ENCODE measurements at places on chromosomes 4 and X. TPM values are rescaled to one million over a fixed set of nuclear protein-coding genes. Genes with fewer than 3 reads are reported as not detected.

GRCh38 chr4:152029631-152030030 is 268.8 kb upstream of the GATB start:
- H3K4me3 ChIP-seq = no peak overlapping the region
- no peaks in the 10 kb centered on the region for H3K4me1 ChIP-seq
- no peaks in the 10 kb centered on the region for H3K36me3 ChIP-seq
- no peak for DNase-seq
- no peaks in the 10 kb centered on the region for H3K27me3 ChIP-seq

- no peak overlapping the region for H3K27ac ChIP-seq
- no peaks in the 10 kb centered on the region for H3K4me1 ChIP-seq
- peaks cover 6% of the 10 kb centered on the region for H3K36me3 ChIP-seq
- H3K27me3 ChIP-seq = no peaks in the 10 kb centered on the region
- no peak overlapping the region for H3K4me3 ChIP-seq
Observed at GRCh38 chrX:56385336-56385735, 153.2 kb downstream of the KLF8 start.

DNA sequence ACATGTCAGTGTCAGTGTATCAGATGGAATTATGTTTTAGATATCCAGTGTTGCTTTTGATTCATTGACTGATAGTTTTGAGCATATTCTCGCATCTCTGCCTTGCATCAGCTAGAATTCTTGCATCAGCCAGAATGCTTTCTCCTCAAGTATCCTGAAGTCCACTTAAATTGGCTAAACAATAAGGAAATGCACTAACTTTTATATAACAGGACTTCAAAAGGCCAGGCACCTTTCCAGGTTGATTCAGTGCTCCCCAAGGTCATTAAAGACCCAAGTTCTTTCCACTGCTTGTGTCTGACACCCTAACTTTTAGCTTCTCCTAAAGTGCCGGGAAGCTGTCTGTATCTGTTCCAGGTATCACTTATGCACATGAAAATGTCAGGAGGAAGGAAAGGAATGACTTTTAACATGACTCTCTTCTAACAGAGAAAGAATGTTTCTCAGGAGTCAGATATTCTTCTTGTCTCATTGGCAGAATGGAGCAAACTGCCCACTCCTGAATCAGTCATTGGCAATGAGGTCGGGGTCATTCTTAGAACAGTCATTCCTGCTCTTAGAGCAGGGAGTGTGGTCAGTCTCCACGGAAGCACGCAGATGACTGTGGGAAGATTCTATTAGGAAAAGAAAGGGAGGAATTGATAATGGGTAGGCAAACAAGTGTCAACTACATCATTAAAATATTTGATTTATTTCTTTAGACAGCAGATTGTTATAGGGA is 92.9 kb upstream of the TLL1 start:
- H3K4me1 ChIP-seq = 0 out of 2 replicates have a peak, but pooled peaks cover 2% of the 10 kb centered on the region
- no peak overlapping the region for H3K27ac ChIP-seq
- no peaks in the 10 kb centered on the region for H3K27me3 ChIP-seq

GRCh38 chr4:153448003-153448731 is 18.0 kb upstream of the TMEM131L start:
- H3K4me3 ChIP-seq = no peak overlapping the region
- no peaks in the 10 kb centered on the region for H3K27me3 ChIP-seq
- DNase-seq = no peak
- no peaks in the 10 kb centered on the region for H3K36me3 ChIP-seq
- H3K27ac ChIP-seq = no peak overlapping the region
- no peaks in the 10 kb centered on the region for H3K4me1 ChIP-seq

GRCh38 chr4:65050786-65051185 is 619.5 kb downstream of the EPHA5 start:
- H3K36me3 ChIP-seq = no peaks in the 10 kb centered on the region
- no peak overlapping the region for H3K27ac ChIP-seq
- H3K4me1 ChIP-seq = no peaks in the 10 kb centered on the region

GRCh38 chrX:29841750-29842149 is 373.6 kb upstream of the MAGEB2 start:
- no peak overlapping the region for H3K27ac ChIP-seq
- no peak overlapping the region for H3K4me3 ChIP-seq
- no peaks in the 10 kb centered on the region for H3K36me3 ChIP-seq
- no peak for DNase-seq
- no peaks in the 10 kb centered on the region for H3K27me3 ChIP-seq

- no peaks in the 10 kb centered on the region for H3K27me3 ChIP-seq
- DNase-seq = no peak
- no peak overlapping the region for H3K4me3 ChIP-seq
- no peaks in the 10 kb centered on the region for H3K36me3 ChIP-seq
- H3K27ac ChIP-seq = no peak overlapping the region
Observed at GRCh38 chr4:141810712-141811375, 174.5 kb downstream of the IL15 start.

- peak overlapping the region; percentile 88 for H3K4me3 ChIP-seq
- peaks cover 10% of the 10 kb centered on the region for H3K4me1 ChIP-seq
- H3K27ac ChIP-seq = no peak overlapping the region
- no peaks in the 10 kb centered on the region for H3K27me3 ChIP-seq
- H3K36me3 ChIP-seq = peaks cover 12% of the 10 kb centered on the region
Observed at GRCh38 chr4:153758136-153758535, 1.7 kb downstream of the RNF175 start.

The KLB gene
- 0.07 TPM for total RNA-seq

The ARR3 gene
- not detected for total RNA-seq

All from H9 (cell line).